HFFc6 (cell line): ENCODE measurements at places on chromosomes 2 and 18. TPM values are rescaled to one million over a fixed set of nuclear protein-coding genes. Genes with fewer than 3 reads are reported as not detected.

UGT1A10 gene
- total RNA-seq: not detected in 3 replicates

C2orf80 gene
- not detected in 3 replicates for total RNA-seq

CERKL gene
- not detected in 2 replicates for total RNA-seq

NTSR2 gene
- total RNA-seq: not detected in 2 replicates

PDE1A gene
- 3.6 to 6.9 TPM (median 4.8 TPM) in 3 replicates for total RNA-seq

DYSF gene
- total RNA-seq: 0.15 to 0.41 TPM (median 0.21 TPM) in 3 replicates

IL1B gene
- 1.2 to 6.4 TPM (median 1.5 TPM) in 3 replicates for total RNA-seq

HJURP gene
- 16.6 to 34.9 TPM (median 33.6 TPM) in 3 replicates for total RNA-seq

CD226 gene
- total RNA-seq: 0.34 to 0.74 TPM (median 0.46 TPM) in 3 replicates

CHRND gene
- not detected in 3 replicates for total RNA-seq

ERBB4 gene
- total RNA-seq: not detected in 3 replicates
